ENCODE measurements at places on chromosomes 2 and 18.

DNA sequence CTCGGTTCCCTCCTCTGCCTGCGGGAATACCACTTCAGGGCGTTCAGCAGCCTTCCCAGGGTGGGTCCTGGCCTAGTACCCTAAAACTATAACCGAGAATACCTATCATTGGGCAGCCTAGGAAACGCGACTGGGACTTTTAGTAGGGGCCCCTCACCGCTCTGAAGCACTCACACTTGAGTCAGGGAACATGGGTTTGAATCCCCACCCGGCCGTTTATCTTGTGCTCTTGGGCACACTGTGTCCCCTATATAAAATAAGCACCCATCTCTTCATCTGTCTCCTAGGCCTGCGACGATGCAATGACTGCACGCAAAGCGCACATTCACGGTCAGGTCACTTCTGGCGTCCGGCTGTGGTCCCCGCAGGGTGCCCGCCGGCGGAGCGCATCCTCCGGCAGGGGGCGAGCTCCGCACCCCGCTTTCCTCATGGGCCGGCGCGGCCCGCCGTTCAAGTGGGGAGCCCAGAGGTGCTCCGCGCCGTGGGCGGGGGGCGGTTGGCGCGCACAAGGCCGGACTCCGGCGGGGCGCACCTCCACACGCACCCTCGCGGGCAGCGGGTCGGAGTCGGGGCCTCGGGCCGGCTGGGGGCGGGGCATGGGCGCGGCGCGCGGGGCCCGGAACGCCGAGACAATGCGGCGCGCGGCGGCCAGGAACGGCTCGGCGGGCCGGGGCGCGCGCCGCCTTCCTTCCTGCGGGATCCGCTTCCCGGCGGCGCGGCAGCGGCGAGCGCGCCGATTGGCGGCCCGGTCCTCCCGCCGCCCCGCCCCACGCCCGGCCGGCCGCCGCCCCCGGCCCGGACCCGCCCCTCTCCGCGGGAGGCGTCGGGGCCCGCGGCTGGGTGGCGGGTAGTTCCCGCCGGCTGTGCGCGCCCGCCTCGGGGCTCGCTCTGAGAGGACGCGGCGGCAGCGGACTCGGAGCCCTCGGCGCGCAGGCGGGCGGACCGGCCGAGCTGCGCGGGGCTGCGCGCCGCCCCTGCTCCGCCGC is at the start of gene ASAP2:
Gene ASAP2 (plus strand): TSS at position 850 of the 986 bp plus-strand sequence. CDS start 293 bp downstream, outside the sequence.
- DNase-seq = peak; percentile 28

DNA sequence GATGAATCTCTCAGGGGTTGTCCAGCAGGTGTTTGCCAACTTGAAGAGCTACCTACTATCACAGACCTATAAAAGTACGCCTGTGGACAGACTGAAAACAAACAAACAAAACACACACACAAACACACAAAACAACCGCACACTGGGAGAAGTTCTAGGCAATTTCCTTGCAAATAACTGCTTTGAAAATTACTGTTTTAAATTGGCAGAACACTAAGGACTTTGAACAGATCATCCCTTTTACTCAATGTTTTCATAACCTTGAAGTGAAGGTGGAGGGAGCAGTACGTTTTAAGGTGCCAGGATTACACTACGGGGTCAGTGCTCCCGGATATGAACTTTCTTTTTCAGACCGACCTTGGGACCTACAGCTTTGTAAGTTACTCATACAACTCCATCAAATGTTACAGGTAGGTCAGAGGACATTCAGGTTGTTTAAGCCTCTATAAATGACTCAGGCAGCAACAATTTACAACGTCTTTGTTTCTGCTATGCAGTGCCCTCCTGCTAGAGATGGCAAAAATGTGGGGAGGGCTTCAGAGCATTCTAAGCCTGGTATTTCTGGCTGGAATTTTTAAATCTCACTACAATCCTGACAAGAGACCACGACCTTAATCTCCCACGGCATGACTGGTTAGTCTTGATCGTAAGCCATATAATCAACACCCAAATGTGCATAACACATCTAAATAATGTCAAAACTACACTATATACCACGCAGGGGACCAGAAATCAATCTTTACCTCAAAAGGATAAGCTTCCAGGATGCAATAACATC is 1.4 kb upstream of the SLC20A1 start:
- no peak for DNase-seq

DNA sequence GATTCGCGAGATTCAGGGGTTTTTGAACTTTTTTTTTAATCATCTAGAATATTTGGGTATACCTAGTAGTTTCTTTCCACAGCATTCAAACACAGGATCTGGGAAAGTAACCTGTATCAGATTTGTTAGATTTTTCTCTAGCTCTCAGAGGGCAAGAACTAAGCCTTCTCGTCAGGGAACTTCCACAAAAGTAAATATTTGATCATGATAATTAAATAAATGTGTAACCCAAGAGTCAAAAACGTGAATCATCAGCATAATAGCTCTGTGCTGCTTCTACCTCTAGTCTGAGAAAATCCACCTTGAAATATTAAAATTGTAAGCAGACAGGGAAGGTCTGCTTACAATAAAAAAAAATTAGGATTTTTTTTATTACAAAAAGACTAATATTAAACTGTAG is 225.7 kb upstream of the SPOPL start:
- DNase-seq = no peak

GRCh38 chr2:240462073-240462706 is 26.7 kb downstream of the GPC1 start:
- DNase-seq = no peak

GRCh38 chr2:97691166-97691565 is 21.7 kb downstream of the C2orf92 start:
- no peak for DNase-seq

GRCh38 chr2:75494137-75494769 is 66.5 kb downstream of the EVA1A start:
- DNase-seq = no peak

DNA sequence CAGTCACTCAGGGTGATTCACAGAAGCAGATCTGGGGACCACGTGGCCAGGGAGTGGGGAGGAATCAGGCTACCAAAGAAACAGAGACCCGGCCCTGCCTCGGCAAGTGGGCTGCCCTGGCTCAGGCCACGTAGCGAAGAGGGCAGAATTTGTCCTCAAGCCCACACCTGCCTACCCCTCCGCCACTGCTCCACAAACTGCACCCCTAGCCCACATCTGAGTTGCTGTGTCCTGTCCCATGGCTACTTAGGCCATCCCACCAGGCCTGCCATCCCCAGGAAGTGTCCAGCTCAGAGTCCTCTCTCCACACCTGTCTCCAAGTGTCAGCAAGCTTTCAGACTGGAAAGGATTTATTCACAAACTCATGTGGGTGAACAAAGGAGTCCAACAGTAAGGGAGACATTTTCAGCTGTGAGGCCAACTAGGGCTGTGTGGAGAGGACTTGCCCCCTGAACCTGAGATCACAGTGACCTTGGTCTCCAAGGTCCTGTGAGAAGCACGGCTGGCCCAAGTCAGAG is 31.7 kb upstream of the ASPRV1 start:
- no peak for DNase-seq

- no peak for DNase-seq
These were observed 346.1 kb downstream of the RPRM start for GRCh38 chr2:153132418-153132817.

DNA sequence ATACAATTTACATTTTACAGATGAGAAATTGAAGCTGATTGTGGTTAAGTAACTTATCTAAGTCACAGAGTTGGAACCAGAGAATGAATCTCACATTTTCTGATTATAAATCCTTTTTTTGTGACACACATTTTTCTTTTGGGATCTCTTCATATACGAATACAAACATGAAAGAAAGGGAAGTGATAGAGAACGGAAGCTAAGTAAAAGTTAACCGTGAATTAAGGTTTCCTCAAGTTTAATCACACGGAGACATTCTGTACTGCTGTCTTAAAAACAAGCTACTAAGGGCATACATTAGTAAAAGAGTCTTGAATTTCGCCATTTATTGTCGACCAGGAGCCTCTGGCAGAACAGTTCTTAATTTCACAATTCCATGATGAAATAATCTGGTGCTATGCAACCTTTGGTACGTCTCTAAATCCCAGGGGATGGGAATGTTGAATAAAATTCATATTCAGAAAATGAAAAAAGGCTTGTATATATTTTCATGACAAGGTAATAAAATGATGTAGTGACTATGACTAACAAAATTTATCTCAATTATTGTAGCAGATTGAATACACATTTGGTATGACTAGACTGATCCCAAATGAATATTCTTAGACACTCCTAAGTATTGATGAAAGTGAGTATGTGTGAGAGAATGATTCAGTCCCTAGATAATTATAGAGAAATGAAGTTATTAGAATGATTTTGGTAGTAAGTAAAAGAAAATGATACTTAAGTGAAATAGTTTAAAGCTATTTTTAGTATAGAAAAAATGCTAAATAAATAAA is 40.3 kb upstream of the ZSWIM2 start:
- DNase-seq = no peak

GRCh38 chr2:223768179-223768578 is 69.2 kb downstream of the AP1S3 start:
- no peak for DNase-seq

DNA sequence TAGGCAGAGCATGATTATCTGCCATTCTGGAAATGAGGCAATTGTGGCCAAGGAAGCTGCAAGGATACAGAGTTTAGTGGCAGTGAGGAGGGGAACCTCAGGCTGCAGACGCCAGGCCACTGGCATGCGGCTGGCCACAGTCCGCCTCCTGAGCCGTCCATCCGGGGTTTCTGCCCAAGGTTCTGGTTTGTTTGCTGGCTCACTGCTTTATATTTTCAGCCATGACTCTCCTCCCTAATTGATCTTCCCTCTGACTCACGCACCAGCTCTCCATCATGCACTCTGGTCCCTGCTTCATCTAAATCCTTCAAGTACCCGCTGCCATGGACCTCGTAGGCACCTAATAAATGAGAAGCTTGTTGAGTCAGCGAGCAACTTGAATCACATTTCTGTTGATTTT is 107.8 kb upstream of the REV1 start:
- no peak for DNase-seq

- DNase-seq = peak; percentile 59
These were observed 264.8 kb downstream of the ANAPC1 start for GRCh38 chr2:111618978-111619902.

DNA sequence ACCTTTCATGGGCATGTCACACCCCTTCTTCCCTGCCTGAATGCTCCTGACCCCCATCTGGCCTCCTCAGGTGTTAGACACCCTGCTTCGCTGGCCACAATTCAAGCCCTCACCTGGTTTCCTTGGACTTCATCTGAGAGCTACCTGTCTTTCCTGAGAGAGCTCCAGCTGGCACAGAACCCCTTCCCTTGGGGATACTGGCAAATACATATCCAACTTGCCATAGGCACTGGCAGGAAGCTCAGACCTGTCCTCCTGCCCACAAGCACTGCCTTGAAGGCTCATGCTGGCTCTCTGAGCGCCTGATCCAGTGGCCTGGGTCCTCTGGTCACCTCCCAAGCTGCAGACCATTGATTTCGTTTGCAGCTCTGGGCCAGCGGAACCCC is 74.1 kb upstream of the MAP4K3 start:
- no peak for DNase-seq

DNA sequence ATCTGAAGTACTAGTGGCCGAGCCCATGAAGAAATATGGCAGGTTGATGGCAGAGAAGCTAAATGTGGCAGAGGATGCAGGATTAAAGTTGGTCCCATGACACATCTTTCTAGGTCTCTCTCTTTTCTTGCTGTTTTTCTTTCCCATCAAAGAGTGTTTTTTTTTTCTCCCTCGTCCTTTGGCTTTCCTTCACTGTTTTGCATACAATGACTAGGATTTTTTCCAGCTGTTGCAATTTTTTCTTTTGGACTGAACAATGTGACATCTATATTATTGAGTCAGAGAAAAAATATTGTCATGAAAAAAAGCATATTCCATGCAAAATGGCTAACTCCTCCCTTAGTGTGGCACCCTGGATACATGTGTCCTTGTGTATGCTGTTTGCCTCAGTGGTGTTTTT is 939.5 kb upstream of the FANCL start:
- DNase-seq = no peak

DNA sequence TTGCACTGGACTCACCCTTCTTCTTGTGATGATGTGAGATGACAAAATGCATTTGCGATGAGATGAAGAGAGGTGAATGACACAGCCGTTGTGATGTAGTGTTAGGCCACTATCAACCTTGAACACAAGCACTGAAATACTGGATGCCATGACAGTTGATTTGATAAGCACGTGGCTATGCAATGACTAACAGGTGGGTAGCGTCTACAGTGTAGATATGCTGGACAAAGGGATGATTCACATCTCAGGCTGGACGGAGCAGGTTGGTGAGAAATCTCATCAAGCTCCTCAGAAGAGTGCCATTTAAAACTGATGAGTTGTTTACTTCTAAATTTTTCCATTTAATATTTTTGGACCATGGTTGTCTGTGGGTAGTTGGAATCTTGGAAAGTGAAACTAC is 375.8 kb upstream of the LYPD1 start:
- DNase-seq = no peak

DNA sequence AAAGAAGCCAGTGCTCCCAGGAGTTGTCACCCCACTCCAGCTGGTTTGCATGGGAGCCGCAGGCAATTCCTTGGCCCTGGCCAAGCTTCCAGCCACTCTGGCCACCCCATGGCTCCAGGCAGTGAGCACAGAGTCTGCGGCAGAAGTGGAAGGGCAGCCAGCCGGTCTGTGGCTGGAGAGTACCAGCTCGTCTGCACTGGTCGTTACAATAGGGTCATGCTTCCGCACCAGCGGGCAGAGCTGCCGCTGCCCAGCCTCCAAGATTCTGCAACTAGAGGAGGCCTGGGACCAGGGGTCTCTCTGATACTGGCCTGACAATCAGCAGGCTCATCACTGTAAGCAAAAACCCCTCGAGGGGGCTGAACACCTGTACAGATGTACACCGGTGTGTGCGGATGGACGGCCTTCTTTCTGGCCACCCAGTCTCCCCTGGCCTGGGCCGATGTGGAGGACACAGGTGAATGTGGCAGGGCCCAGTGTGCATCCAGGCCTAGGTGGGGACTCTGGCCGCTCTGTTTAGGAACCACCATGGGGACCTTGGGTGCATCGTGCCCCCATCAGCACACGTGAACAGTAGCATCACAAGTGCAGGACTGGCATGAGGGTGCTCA is 51.9 kb upstream of the ODC1 start:
- no peak for DNase-seq

DNA sequence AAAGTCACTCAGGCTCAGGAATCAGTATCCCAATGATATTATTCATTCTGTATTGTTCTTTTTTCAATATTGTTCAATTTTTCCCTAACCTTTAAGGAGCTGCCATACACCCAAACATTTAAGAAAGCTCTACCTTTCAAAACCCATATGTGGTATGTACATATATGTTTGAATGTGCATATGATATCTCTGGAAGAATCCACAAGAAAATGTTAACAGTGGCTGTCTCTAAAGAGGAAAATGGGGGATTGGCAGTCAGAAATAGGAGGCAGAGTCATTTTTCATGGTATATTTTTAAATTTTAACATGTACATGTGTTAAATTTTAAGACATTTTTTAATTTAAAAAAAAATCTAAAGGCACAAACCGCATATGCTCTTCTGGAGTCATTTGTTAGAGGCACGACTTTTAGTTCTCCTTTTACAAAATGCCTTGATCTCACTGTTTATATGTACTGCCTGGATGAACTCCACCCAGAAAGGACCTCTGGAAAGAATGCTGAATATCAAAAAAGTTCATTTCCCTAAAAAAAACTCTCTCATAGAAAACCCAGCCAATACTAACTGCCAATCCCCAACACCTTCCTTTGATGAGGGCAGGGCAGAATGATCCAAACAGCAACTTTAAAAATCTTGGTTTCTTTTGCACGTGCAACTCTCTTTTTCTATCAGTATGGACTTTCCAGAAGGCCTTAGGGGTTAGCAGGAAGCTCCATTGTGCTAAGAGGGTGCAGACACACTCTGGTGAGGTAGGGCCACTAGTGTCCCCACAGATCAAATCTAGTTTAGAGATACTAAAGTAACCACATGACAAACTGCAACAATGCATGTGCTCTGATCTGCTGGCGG is 23.6 kb downstream of the KCTD1 start:
- DNase-seq = no peak

GRCh38 chr18:77140439-77141109 is 8.0 kb upstream of the MBP start:
- DNase-seq = no peak

Measured in immature natural killer cell (primary cell).